ENCODE measurements at places on chromosomes 13 and 19.

DNA sequence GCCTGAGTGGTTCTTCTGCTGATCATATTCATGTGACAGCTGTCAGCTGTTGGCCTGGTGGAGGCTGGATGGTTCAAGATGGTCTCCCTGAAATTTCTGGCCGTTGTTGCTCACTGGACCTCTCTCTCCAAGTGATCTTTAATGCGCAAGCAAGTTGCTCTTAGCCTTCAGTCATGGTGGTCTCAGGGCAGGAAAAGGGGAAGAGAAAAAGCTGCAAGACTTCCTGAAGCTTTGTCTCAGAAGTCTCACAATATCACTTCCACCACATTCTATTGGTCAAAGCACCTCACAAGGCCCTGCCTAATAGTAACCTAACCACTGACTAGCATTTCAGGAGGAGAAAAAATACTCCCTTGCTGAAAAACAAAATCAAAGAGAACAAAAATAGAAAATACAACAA lies 1.6 kb upstream of the ZNF567 start:
- DNase-seq: no peak

DNA sequence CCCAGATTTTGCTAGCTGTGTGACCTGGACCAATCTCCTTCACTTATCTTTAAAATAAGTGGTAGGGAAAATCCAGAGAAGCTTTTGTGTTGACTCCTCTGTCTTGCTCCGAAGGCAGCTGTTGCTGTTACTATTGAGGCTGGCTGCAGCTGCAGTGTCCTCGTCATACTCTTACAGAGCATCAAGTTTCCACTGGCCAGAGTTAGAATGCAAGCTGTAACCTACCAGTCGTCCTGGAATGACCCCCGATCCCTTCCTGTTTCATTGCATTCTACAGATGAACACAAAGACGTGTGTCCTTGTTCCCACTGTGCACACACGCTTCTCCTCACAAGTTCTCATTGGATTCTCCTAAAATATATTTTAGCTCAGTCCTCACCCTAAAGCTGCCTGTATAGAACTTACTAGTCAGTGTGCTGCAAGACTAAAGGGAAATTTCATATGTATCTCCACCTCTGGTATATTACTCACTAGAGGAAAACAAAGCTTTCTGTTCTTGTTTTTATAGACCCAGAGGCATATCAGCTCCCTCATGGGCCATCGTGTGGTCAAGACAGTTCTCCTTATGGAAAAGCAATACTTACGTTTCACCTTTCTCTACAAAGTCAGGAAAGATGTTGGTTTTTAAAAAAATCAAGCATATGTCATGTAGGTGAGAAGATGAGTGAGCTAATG lies 589.8 kb downstream of the LMO7 start:
- no peak for DNase-seq

- DNase-seq: no peak
Observed at GRCh38 chr13:95005300-95005699, 293.0 kb upstream of the SOX21 start.

DNA sequence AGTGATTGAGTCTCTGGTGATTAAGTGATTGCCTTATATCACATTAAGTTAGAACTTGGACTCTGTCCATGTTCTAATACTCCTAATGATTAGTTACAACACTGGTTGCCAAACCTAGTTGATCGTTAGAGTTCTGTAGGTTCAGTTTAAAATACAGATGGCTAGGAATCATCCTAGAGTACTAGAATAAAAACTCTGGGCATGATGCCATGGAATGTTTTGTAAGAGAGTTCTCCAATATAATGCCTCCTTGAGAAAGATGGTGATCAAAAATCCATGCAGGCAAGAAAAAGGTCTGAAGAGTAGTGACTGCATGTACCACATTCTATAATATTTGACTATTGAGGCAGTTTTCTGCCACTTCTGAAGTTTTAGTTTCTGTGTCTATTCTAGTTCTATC lies 176.3 kb downstream of the GPC5 start:
- no peak for DNase-seq

GRCh38 chr13:60629158-60629557 lies 232.1 kb downstream of the TDRD3 start:
- no peak for DNase-seq

- DNase-seq: no peak
Observed at GRCh38 chr13:23776698-23777574, 112.3 kb downstream of the MIPEP start.

GRCh38 chr19:38059897-38060296 lies 152.9 kb downstream of the SIPA1L3 start:
- no peak for DNase-seq

- no peak for DNase-seq
Observed at GRCh38 chr13:27161980-27162379, 9.6 kb downstream of the USP12 start.

DNA sequence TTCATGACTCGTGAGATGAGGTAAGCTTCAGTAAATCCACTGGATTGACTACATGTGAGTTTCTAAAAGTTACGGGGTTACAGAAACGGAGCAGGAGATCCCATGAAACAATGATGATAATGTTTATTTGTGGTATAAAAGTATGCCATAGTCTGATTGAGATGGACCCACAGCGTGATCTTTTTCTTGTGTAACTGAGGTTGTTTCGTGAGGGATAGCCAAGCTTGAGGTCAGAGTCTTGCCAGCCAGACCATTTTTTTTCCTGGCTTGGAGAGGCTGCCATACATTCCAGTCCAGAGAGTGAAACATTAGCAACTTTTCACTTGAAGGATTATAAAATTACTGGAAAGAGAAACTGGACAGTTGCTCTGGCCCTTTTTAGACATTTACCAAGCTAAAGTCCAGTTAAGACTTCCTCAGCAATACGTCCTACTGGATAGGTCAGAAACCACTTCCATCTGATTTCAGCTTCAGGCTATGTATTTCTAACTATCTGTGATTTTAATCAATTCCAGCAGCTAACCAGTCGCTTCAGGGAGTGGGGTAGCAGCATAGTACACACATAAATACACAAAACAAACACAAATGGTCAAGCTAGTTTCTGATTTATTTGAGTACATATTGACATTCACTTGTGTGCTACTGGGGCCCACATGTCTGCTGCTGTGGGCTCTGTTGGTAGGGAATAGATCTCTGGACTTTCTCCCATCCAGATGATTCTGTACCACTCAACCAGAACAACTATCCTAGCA lies 194.6 kb downstream of the POSTN start:
- DNase-seq: no peak

GRCh38 chr13:94535231-94535630 lies 55.7 kb upstream of the DCT start:
- no peak for DNase-seq

DNA sequence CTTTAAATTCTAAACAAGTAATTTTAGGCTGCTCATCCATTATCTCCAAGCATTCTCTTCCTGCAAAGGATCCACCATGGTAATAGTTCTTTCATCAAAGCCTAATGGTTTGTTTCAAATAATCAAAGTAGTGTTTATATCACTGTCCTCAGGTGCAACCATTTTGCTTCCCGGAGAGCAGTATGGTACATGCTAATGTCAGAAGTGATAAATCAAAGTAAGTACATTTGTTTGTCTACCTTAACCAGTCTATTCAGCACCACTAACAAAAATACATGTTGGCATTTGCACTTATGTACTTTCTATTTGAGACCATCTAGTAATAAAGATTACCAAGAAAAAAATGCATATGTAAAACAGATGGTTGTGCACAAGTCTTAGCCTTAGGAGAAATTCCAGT lies 37.5 kb downstream of the DACH1 start:
- no peak for DNase-seq
